ENCODE measurements at places on chromosomes 7 and 10. TPM values are rescaled to one million over a fixed set of nuclear protein-coding genes. Genes with fewer than 3 reads are reported as not detected.

Gene C10orf53
- total RNA-seq = not detected

Gene APBB1IP
- total RNA-seq = 5.9 TPM

Gene HOXA2
- 0.16 TPM for total RNA-seq

Gene SLC26A3
- total RNA-seq = not detected

Gene UNCX
- not detected for total RNA-seq

Gene UTF1
- total RNA-seq = not detected

Gene MTURN
- 29.8 TPM for total RNA-seq

Gene GJD4
- total RNA-seq = not detected

Gene TMEM178B
- total RNA-seq = not detected

Gene CYP2E1
- 0.82 TPM for total RNA-seq
